ENCODE measurements at places on chromosomes 5 and 9. TPM values are rescaled to one million over a fixed set of nuclear protein-coding genes. Genes with fewer than 3 reads are reported as not detected.
A peak's percentile ranks its signal among the peaks of the same experiment; 100 is the strongest.

EGFL7 gene
- total RNA-seq = 16.5 TPM

- H3K4me3 ChIP-seq = no peak overlapping the region
- H3K36me3 ChIP-seq = no peaks in the 10 kb centered on the region
- H3K4me1 ChIP-seq = peaks cover 38% of the 10 kb centered on the region
- no peak overlapping the region for H3K27ac ChIP-seq
Measured at GRCh38 chr5:72210888-72211678, 103.8 kb downstream of the MAP1B start.

- H3K4me3 ChIP-seq = no peak overlapping the region
- H3K27ac ChIP-seq = no peak overlapping the region
- no peaks in the 10 kb centered on the region for H3K4me1 ChIP-seq
- peaks cover 17% of the 10 kb centered on the region for H3K36me3 ChIP-seq
- DNase-seq = peak; percentile 81
Measured at GRCh38 chr9:131478421-131478868, 24.3 kb upstream of the POMT1 start.

DNA sequence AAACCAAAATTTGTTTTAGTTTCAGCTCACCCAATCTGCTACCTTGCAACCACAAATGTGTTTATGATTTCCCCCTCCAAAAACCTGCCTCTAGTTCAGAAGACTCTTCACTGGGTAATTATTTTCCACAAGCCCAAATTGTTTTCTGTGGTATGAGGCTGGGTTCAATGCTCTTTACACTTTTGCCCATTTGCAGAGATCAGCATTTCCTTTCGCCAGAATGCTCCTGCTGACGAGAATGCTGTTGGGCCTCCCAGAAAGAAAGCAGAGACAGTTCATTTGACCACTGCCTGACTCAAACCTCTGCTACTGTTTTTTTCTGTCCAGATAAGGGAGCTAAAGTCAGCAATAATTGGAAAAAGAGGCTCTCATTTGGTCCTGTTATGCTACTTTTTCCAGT lies 427.3 kb downstream of the PDE4D start:
- H3K4me1 ChIP-seq = peaks cover 6% of the 10 kb centered on the region
- no peak overlapping the region for H3K27ac ChIP-seq
- no peak for DNase-seq
- no peaks in the 10 kb centered on the region for H3K27me3 ChIP-seq
- no peak overlapping the region for H3K4me3 ChIP-seq

DNA sequence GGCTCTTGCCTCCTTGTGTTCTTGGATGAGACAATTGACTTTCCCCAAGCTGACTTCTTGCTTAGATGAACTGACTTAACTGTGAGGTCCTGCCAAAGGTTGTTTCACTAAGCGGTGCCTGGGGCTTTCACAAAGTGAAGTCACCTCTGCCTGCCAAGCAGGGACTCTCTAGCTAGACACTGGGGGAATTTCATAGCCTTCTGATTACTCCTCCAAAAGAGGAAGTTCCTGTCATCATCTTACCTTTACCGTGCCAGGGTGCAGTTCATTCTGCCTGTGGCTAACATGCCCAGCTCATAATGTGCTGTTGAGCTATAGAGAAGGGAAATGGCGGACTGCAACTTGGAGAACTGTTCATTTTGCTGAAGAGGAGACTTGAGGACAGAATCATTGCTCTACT lies 472.0 kb upstream of the WWC1 start:
- peaks cover 16% of the 10 kb centered on the region for H3K27me3 ChIP-seq
- peaks cover 22% of the 10 kb centered on the region for H3K4me1 ChIP-seq
- no peak overlapping the region for H3K4me3 ChIP-seq
- H3K36me3 ChIP-seq = no peaks in the 10 kb centered on the region
- no peak for DNase-seq

- no peaks in the 10 kb centered on the region for H3K27me3 ChIP-seq
- H3K36me3 ChIP-seq = no peaks in the 10 kb centered on the region
- no peaks in the 10 kb centered on the region for H3K4me1 ChIP-seq
- no peak overlapping the region for H3K27ac ChIP-seq
Measured at GRCh38 chr5:1544294-1544961, 20.7 kb upstream of the LPCAT1 start.

DNA sequence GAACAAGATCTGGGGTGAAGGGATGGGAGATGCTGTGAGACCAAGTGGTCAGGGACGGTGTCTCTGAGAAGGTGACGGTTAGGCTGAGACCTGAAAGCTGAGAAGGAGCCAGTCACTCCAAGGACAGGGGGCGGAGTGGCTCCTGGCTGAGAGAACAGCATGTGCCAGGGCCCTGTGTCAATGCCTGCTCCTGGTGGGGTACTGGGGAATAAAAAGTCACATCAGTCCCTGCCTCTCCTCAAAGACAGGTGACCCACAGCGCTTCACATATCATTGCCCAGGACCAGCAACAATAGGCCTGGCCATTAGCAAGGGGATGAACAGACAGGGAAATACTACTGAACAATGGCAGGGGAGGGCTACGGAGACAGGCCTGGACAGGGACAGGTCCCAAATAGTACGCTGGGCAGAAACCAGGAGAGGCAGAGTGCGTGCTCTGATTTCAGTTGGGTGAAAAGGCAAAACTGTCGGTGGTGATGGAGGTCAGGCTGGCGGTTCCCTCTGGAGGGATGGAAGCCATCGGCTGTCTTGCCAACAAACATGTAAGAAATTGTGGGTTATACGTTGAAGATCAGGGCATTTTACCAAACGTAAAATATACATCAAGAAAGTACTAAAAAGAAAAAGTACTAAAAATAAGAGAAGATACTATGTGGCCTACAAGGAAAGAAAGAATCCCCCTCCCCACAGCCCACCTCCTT lies 64.3 kb downstream of the C9orf50 start:
- H3K27me3 ChIP-seq = no peaks in the 10 kb centered on the region
- peaks cover 53% of the 10 kb centered on the region for H3K4me1 ChIP-seq
- DNase-seq = peak; percentile 60
- peak overlapping the region; percentile 99 for H3K27ac ChIP-seq

DNA sequence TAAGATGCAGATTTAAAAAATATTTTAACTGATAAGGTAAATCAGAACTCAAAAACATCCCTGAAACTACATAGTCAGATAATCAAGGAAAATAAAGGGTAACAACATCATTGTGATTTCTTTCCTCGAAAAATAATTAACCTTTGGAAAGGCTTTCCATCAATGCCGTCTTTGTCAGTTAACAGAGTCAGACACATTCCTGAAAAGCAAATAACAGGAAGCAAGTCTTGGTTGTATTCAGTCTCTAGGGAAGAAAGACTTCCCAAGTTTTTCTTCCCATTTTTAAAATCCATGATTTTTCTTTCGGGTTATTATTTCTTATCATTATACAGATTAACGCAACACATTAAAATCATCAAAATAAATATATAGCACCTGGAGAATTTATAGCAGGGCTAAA lies 256.4 kb upstream of the CDH6 start:
- no peaks in the 10 kb centered on the region for H3K36me3 ChIP-seq
- no peak overlapping the region for H3K27ac ChIP-seq
- no peak for DNase-seq
- H3K4me3 ChIP-seq = no peak overlapping the region

- no peaks in the 10 kb centered on the region for H3K36me3 ChIP-seq
- H3K27ac ChIP-seq = no peak overlapping the region
- H3K27me3 ChIP-seq = peaks cover 7% of the 10 kb centered on the region
Measured at GRCh38 chr9:84953797-84954705, 284.5 kb downstream of the NTRK2 start.

DNA sequence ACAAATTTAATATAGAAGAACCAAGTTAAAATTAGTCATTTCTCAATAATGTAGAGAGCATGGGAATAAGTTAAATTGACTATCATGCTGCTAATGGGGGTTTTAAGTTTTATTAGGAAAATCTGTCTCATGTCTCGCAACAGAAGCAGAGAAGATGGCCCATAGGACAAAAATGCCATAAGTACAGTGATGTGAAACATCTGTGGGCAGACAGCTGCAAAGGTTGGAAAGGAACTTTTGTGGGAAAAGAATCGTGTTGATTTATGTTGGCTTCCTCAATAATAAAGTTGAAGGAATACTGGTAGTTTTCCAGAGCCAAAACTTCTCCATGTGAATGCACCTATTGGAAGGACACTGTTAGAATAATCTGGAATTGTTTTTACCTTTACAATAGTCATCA lies 44.8 kb downstream of the VCAN start:
- no peaks in the 10 kb centered on the region for H3K27me3 ChIP-seq
- H3K4me1 ChIP-seq = no peaks in the 10 kb centered on the region
- no peak overlapping the region for H3K4me3 ChIP-seq
- peaks cover 7% of the 10 kb centered on the region for H3K36me3 ChIP-seq

GRCh38 chr9:124258607-124259157 lies 933 bp downstream of the NEK6 start:
- H3K27ac ChIP-seq = no peak overlapping the region
- peaks cover 32% of the 10 kb centered on the region for H3K4me1 ChIP-seq
- H3K4me3 ChIP-seq = peak overlapping the region; percentile 58
- DNase-seq = peak; percentile 61

DNA sequence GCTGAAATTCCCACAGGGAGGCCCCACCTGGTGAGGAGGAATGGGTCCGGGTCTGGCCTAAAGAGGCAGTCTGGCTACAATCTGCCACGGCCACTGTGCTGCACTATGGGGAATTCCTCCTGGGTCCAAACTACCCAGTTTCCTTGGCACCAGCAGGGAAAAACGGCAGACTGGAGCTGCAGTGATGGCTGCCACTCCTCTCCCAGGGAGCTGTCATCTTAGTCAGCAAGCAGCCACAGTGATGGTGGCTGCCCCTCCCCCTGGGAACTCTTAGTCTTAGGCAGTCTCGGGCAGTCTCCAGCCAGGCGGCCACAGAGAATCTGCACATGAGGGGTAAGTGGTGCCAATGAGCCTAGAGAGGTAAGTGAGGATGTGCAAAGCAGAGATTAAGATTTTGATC lies 205.8 kb downstream of the TMEM38B start:
- no peaks in the 10 kb centered on the region for H3K27me3 ChIP-seq
- H3K4me3 ChIP-seq = no peak overlapping the region
- no peak overlapping the region for H3K27ac ChIP-seq
- H3K4me1 ChIP-seq = no peaks in the 10 kb centered on the region

DNA sequence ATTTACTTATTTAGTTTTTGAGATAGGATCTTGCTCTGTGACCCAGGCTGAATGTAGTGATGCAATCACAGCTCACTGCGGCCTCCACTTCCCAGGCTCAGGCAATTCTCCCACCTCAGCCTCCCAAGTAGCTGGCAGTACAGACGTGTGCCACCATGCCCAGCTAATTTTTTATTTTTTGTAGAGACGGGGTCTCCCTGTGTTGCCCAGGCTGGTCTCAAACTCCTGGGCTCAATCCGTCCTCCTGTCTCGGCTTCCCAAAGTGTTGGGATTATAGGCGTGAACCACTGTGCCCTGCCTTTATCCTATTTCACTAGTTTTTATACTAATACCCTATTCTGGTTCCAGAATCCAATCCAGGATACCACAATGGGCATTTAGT lies 6.8 kb downstream of the RPS14 start:
- H3K27ac ChIP-seq = no peak overlapping the region
- peaks cover 8% of the 10 kb centered on the region for H3K36me3 ChIP-seq
- H3K4me1 ChIP-seq = peaks cover 2% of the 10 kb centered on the region
- H3K4me3 ChIP-seq = no peak overlapping the region
- no peak for DNase-seq

DNA sequence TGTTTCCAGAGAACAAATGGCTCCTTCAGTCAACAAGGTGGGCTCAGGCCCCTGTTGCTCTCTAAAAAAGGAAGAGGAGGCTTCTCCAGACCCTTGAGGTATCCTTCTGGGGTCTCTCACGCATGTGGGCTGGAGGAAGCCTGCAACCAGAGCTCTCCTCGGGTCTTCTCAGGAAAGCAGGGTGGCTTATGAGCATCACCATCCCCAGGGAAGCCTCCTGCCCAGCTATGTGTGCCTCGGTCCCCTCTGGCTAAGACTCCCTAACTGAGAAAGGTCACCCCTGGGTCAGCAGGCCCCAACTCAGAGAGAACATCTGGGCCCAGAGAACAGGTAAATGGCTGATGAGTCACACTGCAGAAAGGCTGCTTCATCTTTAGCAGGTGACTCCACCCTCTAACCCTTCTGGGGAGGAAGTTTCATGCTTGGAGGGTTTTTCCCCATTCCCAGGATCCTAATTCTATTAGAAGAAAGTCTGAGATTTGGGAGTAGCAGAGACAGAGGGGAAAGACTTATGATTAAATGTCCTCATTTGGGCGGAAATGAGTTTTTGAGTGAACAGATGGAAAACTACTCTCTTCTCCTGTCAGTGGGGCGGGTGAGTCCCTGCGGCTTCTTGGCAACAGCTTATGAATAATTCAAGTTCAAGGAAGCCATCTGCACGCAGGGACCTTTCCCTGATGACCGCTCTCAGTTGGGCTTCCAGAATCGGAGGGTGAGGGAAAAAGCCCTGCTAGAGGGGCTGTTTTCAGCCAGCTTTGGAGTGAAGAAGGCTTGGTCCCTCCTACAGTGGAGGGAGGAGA lies 41.9 kb downstream of the TGFBI start:
- H3K27me3 ChIP-seq = no peaks in the 10 kb centered on the region
- no peak overlapping the region for H3K27ac ChIP-seq
- no peaks in the 10 kb centered on the region for H3K4me1 ChIP-seq
- no peaks in the 10 kb centered on the region for H3K36me3 ChIP-seq
